Midbrain (tissue), 1 donor: ENCODE measurements at places on chromosomes 3 and 15.

- DNase-seq: no peak
Measured at GRCh38 chr3:116734243-116734642, 24.7 kb downstream of the TUSC7 start.

- no peak for DNase-seq
Measured at GRCh38 chr15:101138913-101139880, 112.7 kb downstream of the CHSY1 start.

GRCh38 chr3:29284497-29284896, 3.6 kb downstream of the RBMS3 start:
- DNase-seq: no peak

DNA sequence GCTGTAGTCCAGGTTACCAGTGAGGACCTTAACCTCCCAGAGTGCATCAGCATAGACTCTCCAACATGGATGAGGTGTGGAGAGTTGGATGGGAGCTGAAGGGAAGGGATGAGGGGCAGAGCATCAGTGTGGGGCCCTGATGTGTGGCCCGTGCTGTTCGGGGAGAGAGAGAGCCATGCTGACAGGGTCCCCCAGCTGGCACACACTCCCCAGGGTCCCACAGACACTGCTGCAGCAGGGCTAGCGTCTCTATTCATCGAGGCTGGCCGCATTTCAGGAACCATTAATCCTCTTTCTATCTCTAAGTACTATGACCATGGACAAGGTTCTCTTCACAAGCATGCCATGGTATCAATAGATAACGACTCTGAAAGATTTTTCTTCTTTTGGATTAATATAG, 85.9 kb upstream of the PLXNA1 start:
- no peak for DNase-seq

DNA sequence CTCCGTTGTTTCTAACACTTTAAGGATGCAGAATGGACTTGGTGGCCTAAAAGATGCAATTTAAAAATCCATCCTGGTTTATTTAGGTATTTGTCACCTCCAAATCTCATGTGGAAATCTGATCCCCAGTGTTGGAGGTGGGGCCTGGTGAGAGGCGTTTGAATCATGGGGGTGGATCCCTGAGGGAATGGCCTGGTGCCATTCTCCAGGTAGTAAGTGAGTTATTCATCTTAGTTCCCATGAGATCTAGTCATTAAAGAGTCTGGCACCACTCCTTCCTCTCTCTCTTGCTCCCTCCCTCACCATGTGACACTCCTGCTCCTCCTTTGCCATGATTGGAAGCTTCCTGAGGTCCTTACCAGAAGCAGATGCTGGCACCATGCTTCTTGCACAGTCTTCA, 339.1 kb downstream of the NTRK3 start:
- no peak for DNase-seq

DNA sequence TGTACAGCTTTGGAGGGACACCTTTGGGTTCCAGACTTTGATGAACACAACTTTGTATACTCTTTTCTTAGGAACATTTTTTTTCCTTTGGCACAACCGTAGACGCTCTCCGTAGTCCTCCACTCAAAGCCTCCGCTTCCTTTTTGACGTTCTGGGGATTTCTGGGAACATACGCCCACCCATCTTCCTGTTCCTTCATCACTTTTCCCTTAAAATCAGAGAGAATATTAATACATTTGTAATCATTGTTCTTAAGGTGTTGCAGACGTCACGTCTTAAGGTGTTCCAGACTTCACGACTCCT, 405 bp upstream of the SPG21 start:
- DNase-seq: no peak

GRCh38 chr3:143978263-143978631, 6.6 kb downstream of the DIPK2A start:
- no peak for DNase-seq

GRCh38 chr15:59282515-59283337, 76.1 kb downstream of the LDHAL6B start:
- no peak for DNase-seq

GRCh38 chr3:171783086-171783485, 27.2 kb downstream of the PLD1 start:
- no peak for DNase-seq

- no peak for DNase-seq
Measured at GRCh38 chr3:154952553-154952952, 127.6 kb upstream of the MME start.

GRCh38 chr15:52801748-52802085, 11.6 kb upstream of the ONECUT1 start:
- no peak for DNase-seq

GRCh38 chr3:173659972-173660371, 262.4 kb downstream of the NLGN1 start:
- DNase-seq: no peak

DNA sequence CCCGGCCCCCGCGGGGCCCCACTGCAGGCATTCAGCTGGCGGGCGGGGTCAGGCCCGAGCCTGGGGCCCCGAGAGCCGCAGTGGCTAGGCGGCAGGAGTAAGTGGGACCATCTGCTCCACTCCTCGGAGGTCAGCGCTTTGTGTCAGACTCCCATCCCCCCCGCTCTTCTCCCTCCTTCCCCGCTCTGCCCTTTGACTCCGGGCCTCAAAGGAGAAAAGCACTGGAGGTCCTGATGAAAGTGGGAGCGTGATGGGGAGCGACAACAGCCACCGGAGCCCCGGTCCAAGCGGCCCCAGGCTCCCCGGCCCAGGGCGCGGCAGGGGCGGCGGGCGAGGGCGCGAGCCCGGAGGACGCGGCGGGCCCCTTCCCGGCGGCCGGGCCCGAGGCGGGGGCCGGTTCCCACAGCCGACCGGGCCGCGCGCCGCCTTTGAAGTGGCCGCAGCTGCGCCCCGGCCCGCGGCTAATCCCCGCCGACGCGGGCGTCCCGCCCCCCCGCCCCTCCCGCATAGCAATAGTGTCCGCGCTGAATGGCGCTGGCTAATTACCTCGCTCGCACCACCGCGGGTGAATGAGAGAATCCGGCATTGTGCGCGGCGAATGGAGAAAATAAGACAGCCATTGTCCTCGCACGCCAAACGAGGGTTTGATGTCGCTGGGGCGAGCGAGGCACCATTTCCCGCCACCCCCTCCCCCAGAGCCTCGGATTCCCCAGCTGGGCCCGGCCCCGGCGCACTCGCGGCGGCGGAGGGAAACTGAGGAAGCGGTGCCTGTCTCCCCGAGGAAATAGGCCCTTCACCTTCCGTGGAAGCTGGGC, 22.4 kb downstream of the IGDCC3 start:
- DNase-seq: peak; percentile 79

DNA sequence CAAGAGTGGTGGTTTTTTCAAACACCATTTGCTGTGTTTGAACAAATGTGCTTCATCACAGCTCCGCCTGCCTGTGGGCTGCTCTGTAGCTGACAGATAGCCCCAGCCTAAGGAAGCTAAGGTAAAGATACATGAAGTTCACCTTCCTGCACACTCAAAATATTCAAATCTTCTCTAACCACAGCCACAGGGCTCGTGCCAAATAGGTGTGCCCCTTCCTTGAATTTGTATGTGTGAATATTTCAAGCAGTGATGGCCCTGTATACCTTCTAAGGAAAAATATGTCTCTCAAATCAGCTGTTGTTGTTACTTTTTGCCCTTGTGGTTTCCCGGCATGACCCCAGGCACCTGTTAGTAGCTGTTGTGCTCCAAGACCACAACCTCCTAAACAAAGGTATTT, 92.8 kb downstream of the CCNL1 start:
- no peak for DNase-seq

GRCh38 chr15:61205346-61205921, 23.7 kb downstream of the RORA start:
- DNase-seq: peak; percentile 18

GRCh38 chr3:160811237-160811548, 55.2 kb downstream of the PPM1L start:
- no peak for DNase-seq

- DNase-seq: no peak
Measured at GRCh38 chr15:93152360-93152759, 63.3 kb upstream of the RGMA start.

DNA sequence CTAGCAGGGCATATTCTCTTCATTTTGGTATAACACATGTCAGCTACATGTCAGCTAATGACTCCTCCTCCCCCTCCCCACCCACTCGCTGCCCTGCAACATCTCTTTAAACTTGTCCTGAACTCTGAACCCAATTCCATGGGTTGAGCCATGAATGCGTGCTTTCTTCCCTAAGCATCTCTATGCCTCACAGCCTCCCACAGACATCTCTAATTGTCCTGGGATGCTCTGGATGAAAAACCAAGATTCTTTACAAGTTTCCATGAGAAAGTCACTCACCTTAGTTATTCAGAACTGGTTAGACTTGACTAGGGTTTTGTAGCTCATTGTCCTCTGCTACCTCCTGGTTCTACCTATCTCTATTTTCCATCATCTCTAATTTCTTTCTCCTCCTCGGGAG, 629.1 kb downstream of the TBL1XR1 start:
- DNase-seq: no peak

GRCh38 chr3:23685541-23686258, 120.1 kb upstream of the UBE2E1 start:
- no peak for DNase-seq

DNA sequence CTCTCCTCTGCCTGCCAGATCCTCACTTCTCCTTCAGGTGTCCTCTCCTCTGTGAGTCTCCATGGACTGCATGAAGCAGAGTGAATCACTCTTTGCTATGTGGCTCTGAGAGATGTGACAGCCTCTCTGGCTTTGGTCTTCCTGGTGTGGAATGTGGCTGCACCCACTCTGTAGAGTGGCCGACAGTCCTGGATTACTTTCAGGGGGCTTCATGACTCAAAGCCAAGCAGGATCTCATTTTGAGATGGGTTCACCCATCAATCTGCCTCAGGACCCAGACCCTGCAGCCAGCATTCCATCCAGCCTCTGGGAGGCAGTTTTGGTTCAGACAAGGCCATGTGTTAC, 221.9 kb upstream of the LYSMD4 start:
- DNase-seq: no peak

- no peak for DNase-seq
Measured at GRCh38 chr3:20401253-20401652, 215.2 kb upstream of the SGO1 start.

DNA sequence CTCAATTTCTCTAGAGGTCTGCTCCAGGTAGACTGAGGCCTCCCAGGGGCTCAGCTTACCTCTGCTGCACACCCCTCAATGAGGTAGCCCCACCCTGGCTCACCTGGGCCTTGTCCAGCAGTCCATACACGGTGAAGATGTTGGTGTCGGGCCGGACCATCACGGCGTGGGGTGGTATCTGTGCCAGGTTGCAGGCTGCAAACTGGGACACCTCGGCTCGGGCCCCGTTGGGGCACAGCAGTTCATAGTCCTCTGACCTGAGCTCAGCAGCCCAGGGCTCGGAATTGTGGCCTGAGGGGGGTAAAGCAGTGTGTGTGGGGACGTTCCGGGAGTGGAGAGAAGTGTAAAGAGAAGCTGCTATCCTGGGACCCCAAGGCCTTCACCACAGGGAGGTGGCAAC, 23.2 kb downstream of the MELTF start:
- no peak for DNase-seq

- no peak for DNase-seq
Measured at GRCh38 chr3:136620436-136620835, 131.7 kb downstream of the STAG1 start.

GRCh38 chr15:74427607-74428441, 5.9 kb downstream of the SEMA7A start:
- DNase-seq: no peak

DNA sequence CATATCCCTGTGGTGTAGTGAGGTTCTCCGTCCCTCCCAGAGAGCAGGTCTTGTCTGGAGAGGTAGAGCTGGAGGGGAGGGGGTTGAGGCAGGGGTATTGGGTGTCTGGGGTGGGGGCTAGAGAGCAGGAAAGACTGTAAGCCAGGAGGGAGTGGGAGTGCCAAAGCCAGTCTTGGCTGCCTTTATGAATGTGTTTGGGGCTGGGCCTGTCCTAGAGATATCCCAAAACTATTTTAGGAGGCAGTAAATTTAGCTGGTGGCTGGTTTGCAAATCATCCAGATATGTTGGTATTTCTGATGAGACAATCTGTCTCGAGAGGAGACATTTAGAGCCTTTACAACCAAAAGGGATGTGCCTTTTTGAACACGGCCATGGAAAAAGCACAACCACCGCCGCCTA, 166.6 kb downstream of the TLE3 start:
- no peak for DNase-seq

GRCh38 chr3:9666704-9667445, 17.6 kb downstream of the MTMR14 start:
- no peak for DNase-seq

GRCh38 chr3:150439657-150440056, 31.6 kb downstream of the TSC22D2 start:
- no peak for DNase-seq

DNA sequence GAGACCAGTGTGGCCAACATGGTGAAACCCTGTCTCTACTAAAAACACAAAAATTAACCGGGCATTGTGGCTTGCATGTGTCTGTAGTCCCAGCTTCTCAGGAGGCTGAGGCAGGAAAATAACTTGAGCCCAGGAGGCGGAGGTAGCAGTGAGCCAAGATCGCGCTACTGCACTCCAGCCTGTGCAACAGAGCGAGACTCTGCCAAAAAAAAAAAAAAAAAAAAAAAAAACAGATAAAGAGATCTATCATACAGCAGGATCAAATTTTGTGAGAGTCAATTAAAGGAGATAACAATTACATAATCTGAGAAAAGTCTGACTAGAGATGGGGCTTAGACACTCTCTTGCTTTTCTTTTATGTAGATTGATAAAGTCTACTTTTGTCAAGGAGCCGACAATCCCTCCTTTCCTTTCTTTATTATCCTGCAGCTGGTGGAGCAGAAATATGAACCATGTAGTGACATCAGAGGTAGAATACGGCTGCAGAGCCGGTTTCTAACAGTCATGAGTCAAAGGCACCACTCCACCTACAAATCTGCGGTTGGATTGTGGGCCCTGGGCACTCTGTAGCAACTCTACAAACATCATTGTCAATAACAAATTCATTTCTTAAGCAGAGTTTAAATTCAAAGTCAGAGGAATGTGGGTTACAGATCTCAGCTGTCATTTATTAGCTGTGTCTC, 9.0 kb downstream of the C2CD4A start:
- DNase-seq: no peak

DNA sequence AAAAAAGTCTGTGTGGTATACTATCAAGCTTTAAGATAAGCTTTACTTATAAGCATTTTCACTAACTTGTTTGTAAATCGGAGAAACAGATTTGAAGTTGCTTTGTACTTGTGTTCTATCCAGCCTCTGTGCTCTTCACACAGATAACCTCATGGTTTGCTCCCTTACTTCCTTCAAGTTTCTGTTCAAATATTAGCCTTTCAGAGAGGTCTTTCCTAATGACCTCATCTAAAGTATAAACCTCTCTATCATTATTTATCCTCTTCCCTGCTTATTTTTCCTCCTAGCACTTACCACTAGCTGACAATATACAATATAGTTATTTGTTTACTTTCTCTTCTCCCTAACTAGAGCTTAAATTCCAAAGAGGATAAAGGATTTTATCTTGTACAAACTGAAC, 180.0 kb downstream of the CBLB start:
- no peak for DNase-seq

DNA sequence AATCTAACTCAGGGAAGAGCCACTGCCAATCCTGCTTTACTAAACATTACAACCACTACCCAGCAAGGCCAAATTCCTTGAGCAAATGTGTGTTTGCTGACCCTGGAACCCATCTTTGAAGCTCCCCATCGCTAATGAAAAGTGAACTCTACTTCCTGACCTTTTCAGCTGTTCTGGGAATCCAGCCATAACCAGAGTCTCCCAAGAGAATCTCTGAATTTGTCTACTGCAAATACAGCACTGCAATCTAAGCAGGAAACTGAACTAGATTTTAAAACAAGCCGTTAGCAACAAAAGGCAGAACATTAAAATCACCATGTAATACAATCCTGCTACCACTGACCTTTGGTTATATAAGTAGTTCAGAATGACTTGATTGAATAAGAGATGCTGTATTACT, 309.2 kb downstream of the MAGI1 start:
- DNase-seq: no peak
